GM12864 (cell line): ENCODE measurements at places on chromosomes 7 and 10.

DNA sequence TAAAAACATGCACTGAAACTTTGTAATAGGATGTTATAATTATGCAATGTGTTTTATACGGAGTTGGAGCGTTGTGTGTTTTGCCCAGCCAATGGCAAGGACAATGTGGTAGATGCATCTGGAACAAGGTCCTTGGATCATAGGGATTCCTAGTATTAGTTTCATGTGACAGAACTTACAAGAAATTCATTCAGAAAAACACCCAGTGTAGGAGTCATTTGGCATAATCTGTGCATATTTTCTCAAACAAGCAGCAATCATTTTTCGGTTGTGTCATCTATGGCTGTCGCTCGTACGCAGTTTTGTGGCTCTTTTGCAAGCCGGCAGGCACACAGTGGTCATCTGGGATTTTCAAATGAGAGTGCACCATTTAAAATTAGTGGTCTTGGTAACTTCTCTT, 19.8 kb downstream of the CREB5 start:
- DNase-seq = no peak

DNA sequence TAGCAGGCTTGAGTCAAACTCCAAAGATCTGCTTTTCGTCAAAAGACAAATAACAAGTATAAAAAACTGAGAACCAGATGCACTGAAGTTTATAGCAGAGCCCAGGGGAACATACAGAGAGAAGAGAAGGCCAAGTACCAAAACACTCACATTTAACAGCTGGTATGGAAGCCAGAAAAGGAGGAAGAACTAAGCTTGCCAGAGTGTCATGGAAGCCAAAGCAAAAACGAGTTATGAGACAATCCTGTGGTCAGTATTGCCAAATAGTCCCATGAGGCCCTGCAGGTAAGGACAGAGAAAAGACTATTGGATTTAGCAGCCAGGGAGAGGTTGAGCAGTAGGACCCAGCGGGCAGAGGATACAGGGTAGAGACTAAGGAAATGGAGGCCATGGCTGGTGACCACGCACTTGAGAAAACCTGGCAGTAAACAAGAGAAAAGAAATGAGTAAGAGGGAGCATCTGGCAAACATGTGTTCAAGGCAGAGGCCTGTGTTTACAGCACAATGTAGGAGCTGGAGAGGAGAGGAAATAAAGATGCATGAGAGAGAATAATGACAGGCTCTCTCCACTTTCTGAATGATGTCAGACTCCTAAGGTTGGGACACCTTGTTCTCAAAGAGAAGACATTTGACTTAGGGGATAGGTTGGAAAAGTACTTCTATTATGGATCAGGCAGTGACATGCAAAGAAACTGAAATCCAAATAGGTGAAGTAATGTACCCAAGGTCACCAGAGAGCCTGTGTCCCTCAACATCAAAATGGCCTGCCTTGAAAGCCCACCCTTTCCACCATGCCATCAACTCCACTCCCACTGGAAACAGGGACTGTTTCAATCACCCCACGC, 9.1 kb downstream of the CREB3L2 start:
- DNase-seq = no peak

GRCh38 chr7:130207642-130208041, at the start of gene SSMEM1:
Gene SSMEM1, plus strand, starts transcription at chr7:130207860. Its CDS starts 51 bp downstream, at chr7:130207911.
- no peak for DNase-seq

DNA sequence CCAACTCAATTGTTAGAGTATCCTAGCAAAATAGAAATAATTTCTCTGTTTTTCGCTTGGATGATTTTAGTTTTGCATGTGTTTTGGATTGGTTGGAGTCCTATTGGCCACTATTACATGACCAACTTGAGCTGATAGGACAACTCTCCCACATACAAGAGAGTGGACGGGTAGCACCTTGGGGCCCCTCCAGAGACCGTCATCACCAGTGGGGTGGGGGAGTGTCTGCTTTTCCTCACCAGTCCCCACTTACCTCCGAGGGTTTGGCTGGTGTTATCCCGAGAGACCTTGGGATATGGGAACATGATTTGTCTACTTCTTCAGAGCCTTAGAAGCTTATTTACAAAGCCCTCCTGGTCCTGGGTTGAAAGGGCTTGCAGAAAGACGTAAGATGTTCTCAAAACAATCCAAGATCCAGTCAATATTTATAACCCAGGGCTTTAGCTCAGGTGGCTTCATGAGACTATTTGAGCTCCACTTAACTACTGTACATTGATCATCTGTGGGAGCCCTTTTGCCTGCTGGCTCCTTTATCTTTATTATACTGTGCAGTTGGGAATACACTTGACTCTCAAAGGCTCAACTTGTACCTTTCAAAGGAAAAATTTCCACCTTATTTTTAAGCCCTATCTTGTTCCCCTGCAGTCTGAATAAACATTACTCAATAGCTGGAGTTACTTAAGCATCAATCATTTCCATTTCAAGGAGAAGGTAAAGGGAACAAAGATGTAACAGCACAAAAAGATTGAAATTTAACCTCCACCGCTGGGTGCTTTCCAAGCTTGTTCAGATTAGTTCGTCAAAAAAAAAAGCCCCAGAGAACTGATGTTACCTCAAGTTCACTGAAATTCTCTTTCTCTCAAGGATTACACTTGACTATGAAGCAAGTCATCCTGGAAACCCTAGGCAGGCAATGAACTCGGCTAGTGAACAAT, 119.7 kb downstream of the WDR11 start:
- no peak for DNase-seq

DNA sequence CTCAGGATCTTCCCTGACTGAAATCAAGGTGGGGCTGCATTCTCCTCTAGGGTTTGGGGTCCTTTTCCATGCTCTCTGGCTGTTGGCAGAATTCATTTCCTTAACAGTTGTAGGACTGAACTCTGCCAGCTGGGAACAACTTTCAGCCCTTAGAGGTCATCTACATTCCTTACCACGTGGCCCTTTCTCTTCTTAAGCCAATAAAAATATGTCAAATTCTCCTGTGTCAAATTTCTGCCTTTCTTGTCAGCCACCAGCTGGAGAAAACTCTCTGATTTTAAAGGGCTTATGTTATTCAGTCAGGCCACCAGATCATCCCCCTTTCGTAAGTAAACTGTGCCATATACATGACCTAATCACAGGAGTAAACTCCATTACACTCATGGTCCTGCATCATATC, 95.3 kb upstream of the IL6 start:
- no peak for DNase-seq

DNA sequence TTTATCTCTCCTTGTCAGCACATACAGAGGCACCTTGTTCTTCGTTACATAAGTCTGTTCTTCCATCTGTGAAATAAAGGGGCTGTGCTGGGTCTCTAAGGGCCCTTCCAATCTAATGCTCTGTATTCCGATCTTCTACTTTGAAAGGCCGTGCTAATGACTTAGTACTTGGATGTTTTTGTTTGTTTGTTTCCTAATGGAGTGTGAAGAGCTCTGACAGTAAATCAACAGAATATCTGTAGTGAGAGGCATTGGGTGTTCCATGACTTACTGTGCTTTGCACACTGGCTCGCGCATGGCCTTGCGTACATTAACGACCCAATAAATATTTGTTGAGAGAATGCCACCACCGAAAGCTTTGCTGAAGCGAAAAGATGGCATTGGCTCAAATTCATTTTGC, 162.1 kb downstream of the CHN2 start:
- DNase-seq = no peak

DNA sequence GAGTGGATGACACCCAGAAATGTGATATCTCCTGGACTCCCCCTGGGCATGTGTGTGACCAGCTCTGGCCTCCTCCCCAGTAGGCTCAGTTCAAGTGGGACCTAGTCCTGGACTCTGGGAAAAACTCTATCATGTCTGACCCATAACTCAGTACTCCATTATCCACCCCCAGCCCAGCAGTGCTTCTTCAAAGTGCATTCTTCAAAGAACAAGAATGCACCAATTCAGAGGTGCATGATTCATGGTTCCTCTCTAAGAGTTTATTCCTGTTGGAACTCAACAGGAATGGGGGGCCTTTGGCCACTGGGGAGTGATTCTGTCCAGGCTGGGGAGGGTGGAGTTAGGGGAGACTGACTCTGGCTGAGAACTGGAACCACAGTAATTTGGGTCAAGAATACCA, 173.6 kb upstream of the CXCL12 start:
- no peak for DNase-seq

- DNase-seq = peak; percentile 56
Observed at GRCh38 chr7:27697861-27698430, 35.3 kb upstream of the HIBADH start.

DNA sequence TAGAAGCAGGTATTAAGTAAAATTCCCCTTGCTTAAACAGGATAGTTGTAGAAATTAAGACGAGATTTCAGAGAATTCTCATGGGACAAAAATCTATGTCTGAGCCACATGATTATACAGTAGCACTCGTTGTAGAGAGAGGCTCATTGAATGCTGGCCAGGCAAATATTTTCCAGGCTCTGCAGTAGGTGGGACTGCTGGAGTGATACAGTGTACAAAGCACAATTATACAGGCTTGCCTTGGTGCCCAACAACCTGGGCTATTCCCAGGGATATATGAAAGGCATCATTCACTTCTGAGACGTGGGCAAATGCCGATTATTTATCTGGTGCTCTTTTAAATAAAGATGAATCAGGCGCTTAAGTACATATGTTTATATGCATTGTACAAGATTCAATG, 380.6 kb downstream of the PHTF2 start:
- no peak for DNase-seq

- no peak for DNase-seq
Observed at GRCh38 chr10:6217611-6218010, 14.9 kb downstream of the PFKFB3 start.
